ENCODE measurements at places on chromosomes 6 and 20. TPM values are rescaled to one million over a fixed set of nuclear protein-coding genes. Genes with fewer than 3 reads are reported as not detected.

Gene SNAP25
- 5.0 TPM for polyA plus RNA-seq

Gene DDX39B
- 462 TPM for polyA plus RNA-seq

Gene DNAH8
- polyA plus RNA-seq, result 0.38 TPM

Gene MLN
- 1.5 TPM for polyA plus RNA-seq

Gene SLC17A2
- polyA plus RNA-seq, result 0.38 TPM

Gene SUPT3H
- 24.9 TPM for polyA plus RNA-seq

Gene KCNG1
- polyA plus RNA-seq, result 6.8 TPM

Gene RNF144B
- 18.8 TPM for polyA plus RNA-seq

Gene TRIM15
- polyA plus RNA-seq, result 0.16 TPM

Gene FAM217A
- polyA plus RNA-seq, result 4.0 TPM

Gene WFDC5
- polyA plus RNA-seq, result not detected

Gene GPLD1
- polyA plus RNA-seq, result 2.8 TPM

Gene ULBP3
- polyA plus RNA-seq, result 10.7 TPM
